ENCODE measurements at places on chromosomes 13 and 19.

- DNase-seq, result no peak
Observed at GRCh38 chr19:31532034-31532433, 182.8 kb upstream of the TSHZ3 start.

GRCh38 chr13:22648320-22648801 is 532.4 kb upstream of the SGCG start:
- DNase-seq, result no peak

DNA sequence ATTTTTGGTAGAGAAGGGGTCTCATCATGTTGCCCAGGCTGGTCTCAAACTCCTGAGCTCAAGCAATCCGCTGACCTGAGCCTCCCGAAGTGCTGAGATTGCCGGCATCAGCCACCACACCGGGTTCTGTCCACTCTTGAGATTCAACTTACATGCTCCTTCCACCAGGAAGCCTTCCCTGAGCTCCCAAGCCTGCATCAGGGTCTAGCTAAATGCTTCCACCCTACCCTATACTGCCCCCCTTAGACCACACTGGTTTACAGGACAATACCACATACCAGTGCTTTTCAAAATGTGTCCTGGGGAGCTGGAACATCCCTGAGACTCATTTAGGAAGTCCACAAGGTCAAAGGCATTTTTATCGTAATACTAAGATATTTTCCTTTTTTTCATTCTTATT is 15.1 kb upstream of the CACNG8 start:
- DNase-seq, result no peak

DNA sequence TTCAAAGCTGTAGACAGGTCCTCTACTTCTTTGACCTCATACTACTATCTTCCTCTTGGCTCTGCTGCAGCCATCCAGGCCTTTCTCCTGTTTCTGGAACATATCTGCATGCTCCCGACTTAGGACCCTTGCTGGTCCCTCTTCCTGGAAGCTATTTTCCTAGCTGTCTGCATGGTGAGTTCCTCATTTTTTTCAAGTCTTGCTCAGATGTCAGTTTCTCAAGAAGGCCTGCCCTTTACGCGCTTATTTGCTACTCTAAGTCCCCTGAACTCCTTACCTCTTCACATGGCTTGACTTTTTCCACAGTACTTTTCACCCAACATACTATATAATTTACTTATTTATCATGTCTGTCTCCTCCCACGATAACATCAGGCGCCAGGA is 31.4 kb downstream of the DNAJC3 start:
- no peak for DNase-seq

DNA sequence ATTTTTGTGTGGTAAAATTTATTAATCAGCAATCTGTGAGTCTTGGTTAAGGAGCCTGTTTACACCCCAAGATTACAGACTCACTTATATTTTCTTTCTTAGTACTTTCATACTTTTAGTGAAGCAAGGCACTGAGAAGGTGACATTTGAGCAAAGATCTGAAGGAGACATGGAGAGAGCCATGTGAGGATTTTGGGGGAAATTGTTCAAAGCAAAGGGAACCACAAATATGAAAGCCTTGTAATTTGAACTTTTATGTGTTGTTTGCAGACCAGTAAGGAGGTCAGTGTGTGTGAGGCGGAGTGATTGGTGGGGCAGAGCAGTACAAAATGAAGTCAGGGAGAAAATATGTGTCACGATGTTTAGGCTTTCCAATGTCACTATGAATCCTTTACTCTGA is 140.7 kb upstream of the KLF12 start:
- no peak for DNase-seq

- DNase-seq, result peak; percentile 65
Observed at GRCh38 chr19:18007044-18007916, 690 bp upstream of the ARRDC2 start.

- DNase-seq, result no peak
Observed at GRCh38 chr19:35797663-35798062, 15.0 kb downstream of the PRODH2 start.

- DNase-seq, result no peak
Observed at GRCh38 chr13:110229905-110230563, 76.9 kb downstream of the COL4A1 start.

DNA sequence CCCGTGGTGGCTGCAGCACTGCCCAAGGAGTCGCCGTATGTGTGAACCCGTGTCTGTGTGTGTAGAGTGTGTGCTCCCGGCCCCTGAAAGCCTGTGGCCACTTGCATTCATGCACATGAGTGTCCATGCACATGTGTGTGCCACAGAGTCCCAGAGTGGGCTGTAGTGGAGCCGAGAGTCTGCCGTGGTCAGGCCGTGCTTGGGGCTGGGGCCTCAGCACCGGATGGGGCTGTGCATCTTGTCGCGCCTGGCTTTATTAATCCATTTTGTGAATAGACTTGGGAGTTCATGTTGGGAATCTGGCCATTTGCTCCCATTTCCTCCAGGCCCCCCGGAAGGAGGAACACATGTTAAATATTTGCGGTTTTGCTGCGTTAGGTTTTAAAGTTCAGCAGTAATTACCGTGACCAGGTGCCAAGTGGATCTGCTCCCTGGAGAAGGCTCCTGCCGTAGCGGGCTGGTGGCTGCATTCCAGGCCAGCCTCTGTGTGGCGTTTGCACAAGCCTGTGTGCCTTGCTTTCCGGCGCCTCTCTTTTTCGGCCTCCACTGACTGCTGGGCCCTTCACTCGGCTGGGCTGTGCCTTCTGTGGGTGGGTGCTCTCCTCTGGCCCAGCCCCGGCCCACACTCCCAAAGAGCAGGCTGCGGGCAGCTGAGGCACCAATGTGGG is 69.2 kb upstream of the KCTD15 start:
- DNase-seq, result no peak

DNA sequence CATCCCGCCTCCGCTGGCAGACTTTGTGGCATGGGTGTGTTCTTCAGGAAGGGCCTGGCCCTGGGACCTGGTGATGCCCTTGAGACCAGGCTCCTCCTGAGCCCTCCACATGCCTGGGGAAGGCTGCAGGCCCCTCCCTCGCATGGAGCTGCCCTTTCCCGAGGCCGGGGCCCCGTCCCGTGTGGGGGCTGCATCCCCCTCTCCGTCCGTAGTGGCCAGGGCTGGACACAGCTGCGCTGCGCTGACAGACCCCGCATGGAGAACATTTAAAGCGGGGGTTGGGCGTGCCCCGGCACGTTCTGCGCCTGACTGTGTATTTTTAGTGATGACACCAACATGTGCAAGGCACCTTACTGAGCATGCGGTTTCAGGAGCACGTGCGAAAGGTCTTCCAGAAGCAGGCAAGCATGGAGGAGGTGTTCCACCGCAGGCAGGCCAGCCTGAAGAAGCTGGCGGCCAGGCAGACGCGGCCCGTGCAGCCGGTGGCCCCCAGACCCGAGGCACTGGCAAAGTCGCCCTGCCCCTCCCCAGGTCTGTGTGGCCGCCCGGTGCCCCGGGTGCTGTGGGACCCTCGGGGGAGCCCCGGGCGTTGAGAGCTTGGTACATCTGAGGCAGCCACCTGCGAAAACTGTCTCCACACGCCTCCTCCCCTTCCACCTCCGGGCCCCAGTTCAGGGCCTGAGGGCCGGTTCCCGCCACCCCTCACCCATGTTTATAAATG is 28.8 kb upstream of the F7 start:
- DNase-seq, result no peak

GRCh38 chr19:50722201-50723013 is 757 bp upstream of the CLEC11A start:
- no peak for DNase-seq

GRCh38 chr13:45456196-45456972 is 8.4 kb upstream of the COG3 start:
- DNase-seq, result no peak

DNA sequence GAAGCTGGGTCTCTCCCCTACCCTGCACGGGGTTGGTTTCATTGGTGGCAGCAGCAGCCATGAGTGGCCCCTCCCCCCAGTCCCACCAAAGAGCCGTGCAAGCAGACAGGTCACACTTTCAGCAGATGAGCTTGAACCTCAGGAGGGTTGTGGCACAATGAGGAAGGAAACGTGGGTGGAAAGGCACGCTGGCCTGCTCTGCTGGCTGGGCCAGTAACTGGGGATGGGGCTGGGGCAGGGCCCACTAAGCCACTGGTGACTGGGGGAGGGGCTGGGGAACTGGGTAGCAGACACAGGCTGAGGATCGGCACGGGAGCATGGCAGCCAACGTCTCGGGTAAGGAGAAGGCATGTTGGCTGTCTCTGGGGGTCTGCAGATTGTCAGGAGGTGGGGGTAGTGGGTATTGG is at the start of gene P2RY11:
P2RY11 (plus strand) TSS at position 289 of the 407 bp plus-strand sequence; CDS start at position 318, 29 bp downstream.
- peak; percentile 47 for DNase-seq

GRCh38 chr13:54733639-54734038 is 1705.0 kb downstream of the OLFM4 start:
- no peak for DNase-seq

- DNase-seq, result no peak
Observed at GRCh38 chr13:21616205-21616866, 12.4 kb upstream of the MICU2 start.

DNA sequence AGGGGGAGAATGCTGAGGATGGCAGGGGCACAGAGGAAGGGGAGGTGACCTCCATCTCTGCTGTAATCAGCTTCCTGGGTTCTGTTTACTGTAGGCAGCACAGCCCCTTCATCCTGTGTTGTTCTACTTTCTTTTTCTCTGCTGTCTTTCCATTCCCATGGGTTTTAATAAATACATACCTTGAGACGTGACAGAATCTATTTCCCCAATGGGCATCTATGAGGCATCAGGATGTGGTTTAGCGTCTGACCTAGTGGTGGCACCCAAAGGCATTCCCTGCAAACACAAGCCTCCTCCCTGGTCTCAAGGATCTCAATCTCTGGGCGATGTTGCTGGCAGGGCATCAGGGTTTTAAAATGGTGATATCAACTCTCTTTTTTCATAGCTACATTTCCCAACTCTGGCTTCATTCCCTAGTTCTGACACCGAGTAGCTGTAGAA is 60.8 kb downstream of the ALOX5AP start:
- no peak for DNase-seq

- DNase-seq, result no peak
Observed at GRCh38 chr13:112724788-112725345, 35.0 kb downstream of the ATP11A start.

GRCh38 chr13:45482571-45483173 is 17.9 kb downstream of the COG3 start:
- DNase-seq, result no peak

DNA sequence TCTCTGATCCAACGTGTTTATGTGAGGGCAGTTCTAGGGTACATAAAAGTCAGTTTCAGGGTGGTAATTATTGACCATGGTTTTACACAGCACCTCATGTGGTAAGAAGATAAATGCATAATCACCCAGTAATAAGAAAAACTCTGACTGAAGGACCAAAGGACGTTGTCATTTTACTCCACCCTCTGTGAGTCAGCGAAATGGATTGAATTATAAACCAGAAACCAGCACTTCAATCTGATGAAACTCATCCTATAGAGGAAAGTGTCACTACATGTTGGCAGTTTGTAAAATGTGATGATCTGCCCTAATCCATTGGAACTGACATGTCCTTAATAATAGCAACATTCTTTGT is 406.8 kb downstream of the KLF5 start:
- no peak for DNase-seq

GRCh38 chr19:38318660-38319059 is 985 bp upstream of the KCNK6 start:
- DNase-seq, result no peak

- no peak for DNase-seq
Observed at GRCh38 chr13:102606537-102607309, 9.9 kb downstream of the TPP2 start.

GRCh38 chr19:31717269-31717923 is 368.2 kb upstream of the TSHZ3 start:
- no peak for DNase-seq

GRCh38 chr13:112103961-112104880 is 37.3 kb downstream of the SOX1 start:
- DNase-seq, result no peak

GRCh38 chr19:29872224-29872731 is 60.5 kb downstream of the CCNE1 start:
- DNase-seq, result no peak

- DNase-seq, result no peak
Observed at GRCh38 chr13:96617528-96617927, 376.7 kb downstream of the OXGR1 start.

GRCh38 chr13:33997574-33997973 is 179.6 kb downstream of the RFC3 start:
- DNase-seq, result no peak

DNA sequence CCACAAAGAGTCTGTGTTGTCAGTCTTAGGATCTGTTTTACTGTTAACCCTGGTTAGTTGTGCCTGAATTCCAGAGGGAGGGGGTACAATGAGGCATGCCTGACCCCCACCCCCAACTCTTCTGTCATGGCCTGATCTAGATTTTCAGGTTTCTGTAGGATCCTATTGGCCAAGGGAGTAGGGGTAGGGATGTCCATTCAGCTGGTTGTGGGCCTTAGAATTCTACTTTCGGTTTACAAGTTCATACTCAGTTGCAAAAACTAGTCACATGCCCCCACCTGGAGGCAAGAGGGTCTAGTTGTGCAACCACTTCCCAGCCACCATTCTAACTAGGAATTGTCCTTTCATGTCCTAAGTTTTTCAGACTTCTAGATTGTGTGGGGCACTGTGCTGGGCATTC is 94.3 kb upstream of the MBNL2 start:
- DNase-seq, result no peak

DNA sequence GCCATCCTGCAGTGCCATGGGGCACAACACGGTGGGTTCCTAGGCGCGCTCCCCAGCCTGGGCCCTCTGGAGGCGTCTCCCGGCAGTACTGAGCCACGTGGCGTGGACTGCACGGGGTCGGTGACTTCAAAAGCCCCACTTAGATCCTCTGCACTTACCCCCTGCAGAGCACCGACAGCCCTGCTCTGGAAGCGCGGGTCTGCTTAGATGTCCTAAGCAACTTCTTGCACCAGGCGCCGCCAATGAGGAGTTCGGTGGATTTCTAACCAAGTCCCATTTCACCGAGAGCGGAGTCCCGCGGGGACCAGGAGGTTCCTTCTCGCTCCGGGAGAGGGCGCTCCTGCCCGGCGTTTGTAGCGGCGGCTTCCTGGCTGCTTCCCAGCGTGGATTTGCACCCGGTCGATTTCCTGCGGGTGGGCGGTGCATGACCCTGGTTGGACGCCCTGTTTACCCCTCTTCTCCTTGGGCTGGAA is 25.2 kb upstream of the ZNF845 start:
- no peak for DNase-seq

DNA sequence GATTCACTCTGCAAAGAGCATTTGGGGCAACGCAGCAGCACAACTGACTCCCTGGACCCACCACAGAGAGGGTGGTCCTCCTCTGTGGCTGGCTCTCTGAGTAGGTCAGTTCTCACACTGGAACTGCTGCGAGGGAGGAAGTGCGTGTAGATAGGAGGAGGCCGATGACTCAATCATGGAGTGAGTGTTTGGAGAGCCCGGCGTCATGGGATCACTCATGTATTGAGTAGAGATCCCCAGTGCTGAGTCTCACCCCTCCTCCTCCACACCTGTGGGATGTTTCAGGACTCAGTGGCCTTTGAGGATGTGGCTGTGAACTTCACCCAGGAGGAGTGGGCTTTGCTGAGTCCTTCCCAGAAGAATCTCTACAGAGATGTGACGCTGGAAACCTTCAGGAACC is 8.9 kb downstream of the ZNF101 start:
- no peak for DNase-seq

- DNase-seq, result no peak
Observed at GRCh38 chr13:73140801-73141200, 82.0 kb downstream of the KLF5 start.

Measured in stimulated activated CD8-positive, alpha-beta memory T cell treated with anti-CD3 and anti-CD28 coated beads, Interleukin-4, amount 100 ng/mL, for 24 hours (primary cell).